AG09319 (cell line): ENCODE measurements at places on chromosomes 7 and 10.
A peak's percentile ranks its signal among the peaks of the same experiment; 100 is the strongest.

DNA sequence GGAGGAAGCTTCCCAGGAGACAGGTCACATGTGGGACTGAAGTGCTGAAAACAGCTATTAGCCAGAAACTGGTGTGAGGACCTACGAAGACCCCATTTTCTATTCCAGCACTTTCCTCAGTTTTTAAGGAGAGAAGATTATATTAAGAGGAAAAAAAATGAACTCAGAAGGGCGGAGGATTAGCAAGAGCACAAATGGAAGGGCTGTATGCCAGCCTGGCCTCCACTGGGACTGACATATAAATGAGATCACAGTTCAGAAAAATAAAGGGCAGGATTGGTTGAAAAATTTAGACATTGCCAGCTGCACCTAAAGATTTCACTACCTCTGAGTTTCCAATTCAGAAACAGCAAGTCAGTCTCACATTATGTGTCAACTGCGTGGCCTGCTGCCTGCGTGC is 53.0 kb downstream of the GSDME start:
- DNase-seq = no peak

GRCh38 chr7:102415685-102416225 is 17.6 kb upstream of the ORAI2 start:
- no peak for DNase-seq

DNA sequence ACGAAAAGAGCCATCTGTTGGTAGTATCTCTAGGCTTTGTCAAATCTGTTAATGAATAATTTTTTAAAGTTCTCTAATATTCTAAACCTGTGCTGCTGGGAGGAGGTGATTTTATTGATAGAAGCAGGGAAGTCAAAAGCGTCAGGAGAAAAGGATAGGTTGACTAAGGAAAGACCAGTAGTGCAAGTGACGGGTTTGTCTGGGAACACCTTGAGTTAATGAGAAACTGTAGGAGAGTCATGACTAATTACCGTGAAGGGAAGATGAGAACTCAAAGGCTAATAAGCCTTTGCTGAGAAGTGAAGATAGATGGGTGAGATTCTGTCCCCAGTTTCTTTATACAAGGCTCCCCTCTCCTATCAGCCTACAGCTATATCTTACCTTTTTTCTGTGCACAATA is 5.0 kb upstream of the PDK4 start:
- DNase-seq = no peak

GRCh38 chr7:150363872-150364271 is 4.8 kb upstream of the REPIN1 start:
- no peak for DNase-seq

DNA sequence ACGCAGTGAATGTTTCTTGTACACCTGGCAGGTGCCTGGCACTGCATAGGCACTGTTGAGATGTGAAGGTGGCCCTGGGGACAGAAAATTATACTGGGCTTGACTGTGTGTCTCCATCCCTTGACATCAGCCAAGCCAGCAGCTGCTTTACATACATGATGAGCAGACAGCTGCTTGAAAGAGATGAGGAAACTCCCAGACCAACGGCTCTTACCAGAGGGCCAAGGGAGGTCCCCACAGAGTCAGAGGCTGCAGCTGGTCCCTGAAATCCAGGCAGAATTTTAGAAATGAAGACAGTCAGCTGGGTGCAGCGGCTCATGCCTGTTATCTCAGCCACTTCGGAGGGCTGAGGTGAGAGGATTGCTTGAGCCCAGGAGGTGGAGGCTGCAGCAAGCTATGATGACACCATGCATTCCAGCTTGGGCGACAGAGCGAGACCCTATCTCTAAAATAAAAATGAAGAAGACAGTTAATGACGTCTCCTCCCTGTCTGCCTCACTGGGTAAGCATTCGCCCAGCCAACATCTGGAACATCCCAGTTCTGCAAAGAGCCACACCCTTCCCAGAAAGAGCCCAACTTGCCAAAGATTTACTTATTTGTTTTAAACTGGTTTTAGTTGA is 17.6 kb downstream of the LIMK1 start:
- no peak for DNase-seq

DNA sequence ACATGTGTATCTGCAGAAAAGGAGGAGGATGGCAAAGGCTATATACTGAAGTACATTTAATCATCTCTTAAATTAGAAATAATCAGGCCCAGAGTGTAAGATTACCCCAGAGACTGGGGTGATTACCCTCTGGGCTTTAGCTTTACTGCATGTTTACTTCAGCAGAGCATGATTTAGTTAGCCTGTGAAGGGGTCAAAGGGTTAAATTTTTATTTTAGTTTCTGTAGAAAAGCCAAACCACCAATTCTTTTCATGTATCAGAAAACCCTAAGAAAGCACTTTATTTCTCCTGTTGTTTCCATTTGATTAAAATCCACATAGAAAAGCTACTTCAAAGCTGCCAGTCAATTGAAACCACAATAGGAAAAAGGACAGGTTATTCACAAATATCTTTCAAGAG is 101.5 kb upstream of the LSM8 start:
- DNase-seq = no peak

DNA sequence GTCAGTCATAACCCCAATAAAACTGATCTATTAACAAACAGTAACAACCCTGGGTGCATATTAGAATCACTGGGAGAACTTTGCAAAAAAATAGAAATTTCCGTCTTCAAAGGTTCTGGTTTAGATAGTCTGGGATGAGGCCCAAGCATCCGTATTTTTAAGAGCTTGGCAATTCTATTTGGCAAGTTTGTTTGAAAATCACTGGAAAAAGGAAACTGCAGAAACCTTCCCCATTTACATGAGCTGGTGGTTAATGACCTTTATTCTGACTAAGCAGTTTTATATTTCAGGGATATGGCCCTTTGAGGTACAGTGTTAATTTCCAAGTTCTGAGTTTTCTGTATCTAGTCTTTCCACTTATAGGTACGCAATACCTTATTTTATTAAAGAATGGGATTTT is 115.8 kb upstream of the PRR15 start:
- DNase-seq = no peak

GRCh38 chr7:156156734-156157408 is 344.6 kb upstream of the SHH start:
- no peak for DNase-seq

DNA sequence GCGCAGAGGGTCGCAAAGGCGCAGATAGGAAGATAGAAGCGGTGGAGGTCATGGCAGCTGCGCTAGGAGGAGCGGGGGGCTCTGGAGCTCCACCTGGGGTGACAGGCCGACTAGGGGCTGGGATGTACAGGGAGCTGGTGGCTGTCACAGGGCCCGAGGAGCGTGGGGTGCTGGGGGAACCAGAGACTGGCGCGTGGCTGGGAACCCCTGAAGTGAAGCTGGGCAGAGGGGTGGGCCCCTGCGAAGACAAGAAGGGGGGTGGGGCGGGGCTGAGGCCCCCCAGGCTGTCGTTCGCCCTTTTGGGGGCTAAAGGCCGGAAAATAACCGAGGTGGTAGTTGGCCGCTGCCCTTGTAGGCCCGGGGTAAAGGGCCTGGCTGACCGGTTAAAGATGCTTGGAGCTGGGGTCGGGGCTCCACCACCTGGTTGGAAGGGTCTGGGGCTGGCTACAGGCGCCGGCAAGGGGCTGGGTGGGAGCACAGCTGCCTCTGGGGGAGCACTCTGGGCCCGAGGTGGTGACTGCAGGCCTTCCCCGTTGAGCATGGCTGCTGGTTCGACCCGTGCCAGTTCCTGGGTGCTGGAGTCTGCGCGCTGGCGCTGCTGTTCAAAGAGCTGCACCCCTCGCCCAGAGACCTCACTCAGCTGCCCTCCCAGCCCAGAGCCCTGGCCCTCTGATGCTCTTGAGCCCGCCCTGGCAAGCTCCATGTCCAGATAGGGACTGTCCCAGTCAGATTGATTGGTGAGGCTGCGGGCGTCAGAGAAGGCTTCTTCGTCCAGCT is 6.8 kb upstream of the MYOZ1 start:
- DNase-seq = no peak

- no peak for DNase-seq
These were observed 75.9 kb downstream of the CNOT4 start for GRCh38 chr7:135434047-135434446.

DNA sequence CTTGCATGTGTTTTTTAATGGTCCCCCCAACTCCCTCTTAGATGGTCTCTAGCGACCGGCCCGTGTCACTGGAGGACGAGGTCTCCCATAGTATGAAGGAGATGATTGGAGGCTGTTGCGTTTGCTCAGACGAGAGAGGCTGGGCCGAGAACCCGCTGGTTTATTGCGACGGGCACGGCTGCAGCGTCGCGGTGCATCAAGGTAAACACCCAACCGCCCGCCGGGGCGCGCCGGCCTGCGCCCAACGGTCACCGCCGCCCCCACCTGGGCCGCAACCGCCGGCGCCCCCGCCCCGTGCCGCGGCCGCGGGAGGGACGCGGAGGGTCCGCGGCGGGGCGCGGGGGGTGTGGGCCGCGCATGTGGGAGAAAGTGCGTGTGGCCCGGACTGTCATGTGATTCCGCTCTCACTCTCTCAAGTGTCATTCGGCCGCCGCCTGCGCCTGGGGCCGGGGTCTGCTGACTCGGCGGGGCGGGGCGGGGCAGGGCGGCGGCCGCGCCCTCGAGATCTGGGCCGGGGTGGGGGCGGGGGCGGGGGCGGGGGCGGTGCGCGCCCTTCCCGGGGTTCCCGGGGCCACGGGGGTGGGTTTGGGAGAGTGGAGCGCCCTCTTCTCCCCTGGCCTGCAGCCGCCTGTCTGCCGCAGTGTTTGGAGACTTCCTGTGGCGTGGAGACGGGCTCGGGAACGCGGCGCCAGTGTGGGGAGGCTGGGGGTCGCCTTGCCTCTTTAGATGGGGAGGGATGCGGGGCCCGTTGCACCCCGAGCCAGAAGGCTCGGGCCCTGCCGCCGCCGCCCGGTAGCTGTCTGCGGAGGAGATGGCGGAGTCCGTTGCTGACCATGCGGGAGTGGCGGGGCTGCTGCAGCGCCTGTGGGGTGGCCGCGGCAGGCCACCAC is 817 bp downstream of the MLLT10 start:
- no peak for DNase-seq

DNA sequence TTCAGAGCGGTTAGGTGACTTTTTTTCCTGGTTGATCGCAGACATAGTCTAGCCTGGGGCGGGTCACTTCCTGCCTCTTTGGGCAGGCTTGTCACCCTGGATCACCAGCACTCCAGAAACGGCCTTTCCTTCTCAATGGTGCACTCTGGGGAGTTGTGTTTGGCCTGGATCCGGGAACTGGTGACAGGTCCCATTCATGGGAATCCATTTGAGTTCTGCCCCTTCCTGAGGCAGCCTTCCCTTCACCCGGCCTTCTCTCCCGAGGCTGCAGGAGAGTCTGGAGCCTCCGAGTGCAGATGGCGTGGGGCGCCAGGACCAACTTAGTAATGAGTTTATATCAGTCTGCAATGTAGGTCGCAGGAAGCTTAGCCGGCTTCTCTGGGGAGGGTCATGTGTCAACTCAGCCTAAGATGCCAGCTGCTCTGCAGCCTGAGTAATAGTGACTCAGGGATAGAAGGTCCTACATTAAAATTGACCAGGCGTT is 54.2 kb downstream of the TACR2 start:
- DNase-seq = no peak

DNA sequence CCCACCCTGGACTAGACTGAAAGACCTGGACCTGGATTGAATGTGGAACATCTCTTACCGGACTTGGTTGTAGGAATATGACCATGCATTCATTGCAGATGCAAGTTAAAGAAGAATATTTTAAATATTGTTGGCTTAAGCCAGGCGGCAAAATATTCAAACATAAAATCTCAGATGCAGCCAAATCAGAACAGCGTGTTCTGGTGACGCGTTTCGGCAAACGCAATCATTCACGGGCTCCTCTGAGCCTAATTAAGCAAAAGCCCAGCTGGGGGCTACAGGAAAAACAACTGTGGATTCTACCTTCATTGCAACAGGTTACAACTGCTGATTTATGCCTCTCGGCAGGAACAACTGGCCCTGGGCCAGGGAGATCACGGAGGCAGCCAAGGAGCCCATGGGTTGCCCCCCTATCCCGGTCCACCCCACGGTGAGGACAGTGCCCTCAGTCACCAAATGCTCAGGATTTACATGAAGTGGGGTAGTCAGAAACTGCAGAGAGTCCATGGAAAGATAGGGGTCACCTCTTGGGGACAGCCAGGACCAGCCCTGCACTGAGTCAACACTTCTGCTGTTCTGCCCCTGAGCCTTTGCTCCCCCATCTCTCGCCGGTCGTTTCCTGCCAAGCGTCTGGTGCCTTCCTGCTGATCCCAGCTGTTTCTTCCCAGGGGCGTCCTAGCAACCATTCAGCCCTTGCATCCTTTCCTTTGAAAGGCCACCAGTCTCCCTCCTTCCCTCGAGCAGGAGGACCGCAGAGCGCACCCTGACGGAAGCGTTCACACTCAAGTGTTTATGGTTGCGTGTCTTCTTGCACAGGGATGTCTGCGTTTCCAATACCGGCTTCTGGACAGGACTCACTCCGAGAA is 64.4 kb upstream of the SFMBT2 start:
- DNase-seq = no peak

DNA sequence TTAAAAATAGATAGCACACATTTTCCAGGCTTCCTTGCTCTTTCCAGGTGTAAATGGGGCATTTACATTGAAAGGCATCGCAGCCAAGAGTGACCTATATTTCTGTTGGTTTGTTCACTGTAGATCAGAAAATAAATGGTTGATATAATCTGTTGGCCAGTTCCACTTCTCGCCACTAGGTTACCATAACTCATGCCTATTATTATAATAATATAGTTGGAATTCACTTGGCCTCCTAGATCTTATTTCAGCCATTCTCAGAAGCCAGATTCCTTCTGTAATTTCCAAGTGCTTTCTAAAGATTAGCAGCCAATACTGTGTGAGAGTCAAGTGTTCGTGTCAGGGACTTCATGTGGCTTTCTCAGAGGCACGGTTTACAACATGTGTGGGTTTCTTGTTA is 179.5 kb downstream of the DNAH11 start:
- DNase-seq = no peak

- no peak for DNase-seq
These were observed 1.2 kb downstream of the PIP4K2A start for GRCh38 chr10:22712956-22713852.

GRCh38 chr7:27224983-27225934 is 17.3 kb upstream of the EVX1 start:
- DNase-seq = no peak

- DNase-seq = peak; percentile 73
These were observed 13.5 kb downstream of the MYOF start for GRCh38 chr10:93468461-93469213.

GRCh38 chr7:80611353-80611752 is 27.1 kb upstream of the CD36 start:
- no peak for DNase-seq

DNA sequence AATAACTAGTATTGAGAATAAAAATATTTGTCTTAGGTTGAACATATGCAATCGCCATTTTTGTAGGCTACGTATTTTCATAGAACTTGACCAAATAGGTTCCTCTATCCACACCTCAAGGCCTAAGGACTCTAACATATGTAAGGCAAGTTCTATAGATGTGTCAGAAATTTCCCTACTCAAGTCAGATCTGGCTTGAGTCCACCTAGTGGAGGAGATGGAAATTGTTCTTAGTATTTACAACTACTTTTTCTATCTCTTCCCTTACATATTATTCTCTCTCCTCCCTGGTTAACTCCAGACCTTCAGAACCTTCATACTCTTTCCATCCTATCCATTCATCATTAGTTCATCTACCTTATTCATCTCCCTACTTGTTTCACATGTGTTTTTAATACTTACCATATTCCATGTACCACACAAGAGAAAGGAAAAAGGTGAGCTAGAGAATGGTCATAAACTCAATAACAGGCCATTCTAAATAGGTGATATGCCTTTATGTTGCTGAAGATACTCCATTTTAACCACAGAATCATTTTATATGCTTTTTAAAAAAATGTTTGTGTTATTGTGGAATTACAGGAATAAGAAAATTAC is 174.5 kb upstream of the HDAC9 start:
- peak; percentile 5 for DNase-seq
